ENCODE measurements at places on chromosomes 4 and X. TPM values are rescaled to one million over a fixed set of nuclear protein-coding genes. Genes with fewer than 3 reads are reported as not detected.

DNA sequence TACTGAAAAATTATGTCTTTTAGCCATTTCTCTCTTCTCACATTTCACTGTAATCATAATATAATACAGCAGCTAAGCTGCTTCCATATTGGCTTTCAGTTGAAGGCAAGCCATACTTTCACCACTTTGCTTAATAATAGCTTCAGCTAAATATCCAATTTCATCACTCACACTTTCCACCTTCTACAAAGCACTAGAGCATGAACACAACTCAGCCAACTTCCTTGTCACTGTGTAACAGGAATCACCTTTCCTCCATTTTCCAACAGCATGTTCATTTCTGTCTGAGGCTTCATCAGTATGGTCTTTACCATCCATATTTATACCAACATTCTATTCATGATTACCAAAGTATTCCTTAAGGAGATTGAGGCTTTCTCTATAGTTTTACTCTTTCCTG is 219.8 kb upstream of the CTSO start:
- no peak for ATAC-seq

- ATAC-seq = no peak
These were observed 27.8 kb downstream of the SMS start for GRCh38 chrX:21968333-21968732.

- no peak for ATAC-seq
These were observed 88.0 kb upstream of the MAGEB18 start for GRCh38 chrX:26050099-26050498.

- ATAC-seq = no peak
These were observed 8.9 kb upstream of the TAPT1 start for GRCh38 chr4:16235209-16235608.

GRCh38 chr4:70041652-70042286 is 8.5 kb upstream of the HTN1 start:
- no peak for ATAC-seq

- ATAC-seq = no peak
These were observed 10.8 kb upstream of the HERC5 start for GRCh38 chr4:88446124-88446523.

DNA sequence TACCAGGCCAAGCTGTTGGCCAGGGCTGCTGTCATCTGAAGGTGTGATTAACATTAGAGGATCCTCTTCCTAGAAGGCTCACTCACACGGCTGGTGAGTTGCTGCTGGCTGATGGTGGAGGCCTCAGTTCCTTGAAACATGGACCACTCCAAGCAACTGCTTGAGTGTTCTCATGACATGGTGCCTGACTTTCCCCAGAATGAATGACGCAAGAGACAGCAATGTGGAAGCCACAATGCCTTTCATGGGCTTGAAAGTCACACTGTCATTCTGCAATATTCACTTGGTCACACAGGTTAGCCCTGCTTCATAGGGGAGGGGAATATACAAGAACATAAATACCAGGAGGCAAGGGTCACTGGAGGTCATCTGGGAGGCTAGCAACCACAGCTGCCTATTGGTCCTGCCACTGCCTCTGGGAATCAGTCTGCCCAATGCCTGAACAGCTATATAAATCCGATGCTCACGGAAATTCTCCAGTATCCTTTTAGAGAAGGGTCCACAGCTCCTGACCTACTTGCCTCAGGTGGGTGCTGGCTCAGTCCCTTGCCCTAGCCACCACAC is 97.1 kb upstream of the MAML3 start:
- no peak for ATAC-seq

DNA sequence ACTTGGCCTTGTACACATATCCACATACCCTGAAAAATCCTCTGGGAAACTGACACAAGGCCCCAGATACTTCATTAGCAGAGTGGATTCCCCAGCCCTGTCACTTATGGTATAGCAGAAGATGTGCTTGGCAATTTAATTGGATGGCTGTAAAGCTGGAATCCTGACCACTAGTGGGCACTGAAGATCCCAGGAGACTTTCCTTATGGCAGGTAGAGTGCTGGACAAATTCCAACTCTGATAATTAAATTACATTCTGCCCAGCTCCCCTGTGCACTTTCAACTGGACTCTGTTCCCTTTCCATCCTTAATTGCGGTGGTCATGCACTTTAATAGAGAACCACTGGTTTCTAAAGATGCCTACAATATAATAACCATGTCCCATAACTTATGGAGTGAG is 119.8 kb downstream of the DCK start:
- ATAC-seq = no peak

DNA sequence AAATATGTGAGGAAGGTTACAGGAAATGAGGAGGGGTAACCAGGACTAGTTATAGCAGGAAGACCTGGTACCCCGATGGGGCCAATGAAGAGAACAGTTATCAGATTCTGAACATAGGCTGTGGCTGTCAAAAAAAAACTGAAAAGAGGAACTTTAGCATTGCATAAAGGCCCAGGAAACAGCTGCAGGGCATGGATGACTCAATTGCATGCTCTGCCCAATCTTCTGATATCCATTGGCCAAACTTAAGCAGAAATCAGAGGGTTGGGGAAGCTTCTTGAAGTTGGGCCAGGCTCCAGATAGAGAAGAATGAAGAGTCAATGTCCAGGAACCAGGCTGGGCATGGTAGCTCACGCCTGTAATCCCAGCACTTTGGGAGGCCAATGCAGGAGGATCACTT is 1222.4 kb upstream of the PRKX start:
- peak; percentile 67 for ATAC-seq

DNA sequence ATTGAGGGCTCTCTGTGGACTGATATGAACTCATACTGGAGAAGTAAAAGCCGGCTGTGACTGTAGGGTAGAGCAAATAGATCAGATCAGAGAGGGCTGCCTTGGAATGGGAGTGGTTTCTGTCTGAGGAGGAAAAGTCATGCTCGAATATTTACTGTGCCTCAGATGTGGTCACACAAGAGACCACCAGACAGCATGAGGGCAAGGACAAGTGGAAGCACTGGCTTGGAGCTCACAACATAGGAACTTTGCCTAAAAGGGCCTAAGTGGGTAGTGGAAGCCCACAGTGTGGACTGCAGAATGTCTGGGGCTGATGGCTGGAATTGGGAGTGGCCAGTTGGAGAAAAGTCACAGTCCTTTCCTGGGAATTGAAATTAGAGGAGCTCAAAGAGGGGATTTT is 19.8 kb downstream of the GLRB start:
- no peak for ATAC-seq

GRCh38 chrX:95427389-95427788 is 1257.3 kb upstream of the DIAPH2 start:
- ATAC-seq = no peak

DNA sequence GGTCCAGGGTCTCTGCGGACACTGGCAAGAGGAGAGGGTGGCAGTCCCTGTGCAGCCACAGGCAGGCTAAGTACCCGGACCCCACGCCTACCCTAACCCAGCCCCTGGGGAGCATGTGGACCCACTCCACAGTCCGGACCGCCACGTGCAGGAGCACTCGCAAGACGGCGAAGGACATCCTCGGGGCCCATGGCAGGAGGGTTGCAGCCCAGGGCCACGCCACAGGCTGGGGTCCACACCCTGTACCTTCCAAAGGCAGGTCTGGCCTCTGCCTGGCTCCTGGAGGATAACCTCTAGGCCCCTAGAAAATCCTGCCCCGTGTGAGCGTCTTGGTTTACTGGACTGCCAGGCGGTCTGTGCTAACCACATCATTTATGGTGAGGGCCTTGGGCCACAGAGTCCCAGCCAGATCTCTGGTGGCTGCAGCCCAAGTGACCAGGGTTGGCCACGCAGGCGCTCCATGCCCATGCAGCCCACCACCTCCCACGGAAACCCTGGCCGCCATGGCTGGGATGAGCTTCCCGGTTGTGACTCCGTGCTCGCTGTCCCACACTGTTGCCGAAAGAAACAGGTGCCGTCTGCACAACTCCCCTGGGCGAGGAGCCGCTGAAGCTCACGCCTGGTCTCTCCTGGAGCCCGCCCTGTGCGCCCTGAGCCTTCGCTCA is 10.0 kb downstream of the CCNQ start:
- no peak for ATAC-seq

GRCh38 chr4:123976285-123976684 is 579.7 kb downstream of the SPRY1 start:
- ATAC-seq = peak; percentile 46

Gene AREG
- total RNA-seq = 3.6 TPM

Gene RASL11B
- 3.1 TPM for total RNA-seq

Gene MAGEA8
- not detected for total RNA-seq

Gene RNF212
- total RNA-seq = 3.2 TPM
